Fibroblast of lung (primary cell): ENCODE measurements at places on chromosomes 6 and 20. TPM values are rescaled to one million over a fixed set of nuclear protein-coding genes. Genes with fewer than 3 reads are reported as not detected.

Gene PFDN4
- 86.7 and 148 TPM in 2 replicates for total RNA-seq

Gene PPP1R11
- total RNA-seq: 13.9 and 16.8 TPM in 2 replicates

Gene ULBP1
- total RNA-seq: 0.26 and 0.83 TPM in 2 replicates

Gene TSHZ2
- 2.6 and 5.4 TPM in 2 replicates for total RNA-seq

Gene STK35
- total RNA-seq: 11.6 and 14.4 TPM in 2 replicates

Gene COL9A1
- total RNA-seq: not detected in 2 replicates

Gene LPA
- not detected in 2 replicates for total RNA-seq

Gene ECT2L
- under 0.01 and 0.17 TPM in 2 replicates for total RNA-seq

Gene C6orf163
- 1.8 and 2.8 TPM in 2 replicates for total RNA-seq

Gene NKX2-4
- not detected in 2 replicates for total RNA-seq

Gene LY6G5C
- total RNA-seq: 0.51 and 0.83 TPM in 2 replicates

Gene SUMO4
- 1.0 and 2.1 TPM in 2 replicates for total RNA-seq

Gene DOK5
- 16.9 and 19.2 TPM in 2 replicates for total RNA-seq

- DNase-seq: no peak
- no peaks in the 10 kb centered on the region for H3K27me3 ChIP-seq
- H3K4me3 ChIP-seq: no peak overlapping the region
- no peak overlapping the region for H3K27ac ChIP-seq
- H3K36me3 ChIP-seq: no peaks in the 10 kb centered on the region
Measured at GRCh38 chr20:7882076-7882475, 58.2 kb downstream of the HAO1 start.

- no peak overlapping the region for H3K27ac ChIP-seq
- no peaks in the 10 kb centered on the region for H3K27me3 ChIP-seq
- no peaks in the 10 kb centered on the region for H3K36me3 ChIP-seq
- no peak for DNase-seq
- no peak overlapping the region for H3K4me3 ChIP-seq
Measured at GRCh38 chr20:48615871-48616270, 211.9 kb downstream of the PREX1 start.

GRCh38 chr6:35034411-35035191, 106.5 kb downstream of the TCP11 start:
- H3K4me3 ChIP-seq: no peak overlapping the region
- H3K27ac ChIP-seq: no peak overlapping the region
- no peaks in the 10 kb centered on the region for H3K4me1 ChIP-seq
- H3K27me3 ChIP-seq: no peaks in the 10 kb centered on the region
- H3K36me3 ChIP-seq: no peaks in the 10 kb centered on the region

DNA sequence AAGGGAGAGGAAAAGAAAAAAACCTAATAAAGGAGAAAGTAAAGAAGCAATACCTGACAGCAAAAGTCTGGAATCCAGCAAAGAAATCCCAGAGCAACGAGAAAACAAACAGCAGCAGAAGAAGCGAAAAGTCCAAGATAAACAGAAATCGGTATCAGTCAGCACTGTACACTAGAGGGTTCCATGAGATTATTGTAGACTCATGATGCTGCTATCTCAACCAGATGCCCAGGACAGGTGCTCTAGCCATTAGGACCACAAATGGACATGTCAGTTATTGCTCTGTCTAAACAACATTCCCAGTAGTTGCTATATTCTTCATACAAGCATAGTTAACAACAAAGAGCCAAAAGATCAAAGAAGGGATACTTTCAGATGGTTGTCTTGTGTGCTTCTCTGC, 70.8 kb upstream of the RNF146 start:
- no peaks in the 10 kb centered on the region for H3K27me3 ChIP-seq
- H3K4me3 ChIP-seq: no peak overlapping the region
- no peak overlapping the region for H3K27ac ChIP-seq
- no peak for DNase-seq
- H3K4me1 ChIP-seq: peaks cover 2% of the 10 kb centered on the region

GRCh38 chr20:1577906-1578305, 20.4 kb upstream of the SIRPD start:
- no peaks in the 10 kb centered on the region for H3K36me3 ChIP-seq
- no peaks in the 10 kb centered on the region for H3K27me3 ChIP-seq
- no peak for DNase-seq
- H3K4me1 ChIP-seq: no peaks in the 10 kb centered on the region

- no peaks in the 10 kb centered on the region for H3K4me1 ChIP-seq
- H3K4me3 ChIP-seq: no peak overlapping the region
- no peaks in the 10 kb centered on the region for H3K36me3 ChIP-seq
- no peak for DNase-seq
- no peak overlapping the region for H3K27ac ChIP-seq
Measured at GRCh38 chr20:19566226-19566945, 191.7 kb upstream of the RIN2 start.

DNA sequence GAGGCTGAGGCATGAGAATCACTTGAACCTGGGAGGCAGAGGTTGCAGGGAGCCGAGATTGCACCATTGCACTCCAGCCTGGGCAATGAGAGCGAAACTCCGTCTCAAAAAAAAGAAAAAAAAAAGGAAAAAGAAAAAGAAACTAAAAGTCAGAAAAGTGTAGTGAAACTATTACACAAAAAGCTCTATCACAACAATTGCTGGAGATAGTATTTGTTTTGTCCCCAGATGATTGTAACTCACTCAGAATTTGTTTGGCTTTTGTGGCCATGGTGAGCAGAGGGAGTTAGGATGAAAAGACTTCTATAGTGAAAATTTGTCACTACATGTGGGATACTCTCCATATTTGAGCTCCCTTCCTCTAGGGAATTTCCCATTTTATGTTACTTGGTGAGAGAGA, 5.2 kb upstream of the GOPC start:
- H3K36me3 ChIP-seq: no peaks in the 10 kb centered on the region
- H3K4me3 ChIP-seq: no peak overlapping the region
- no peak overlapping the region for H3K27ac ChIP-seq
- H3K4me1 ChIP-seq: no peaks in the 10 kb centered on the region
- no peak for DNase-seq

- no peak overlapping the region for H3K27ac ChIP-seq
- no peaks in the 10 kb centered on the region for H3K27me3 ChIP-seq
- H3K4me3 ChIP-seq: no peak overlapping the region
- H3K4me1 ChIP-seq: no peaks in the 10 kb centered on the region
Measured at GRCh38 chr6:158905277-158905676, 86.1 kb upstream of the EZR start.

- no peak overlapping the region for H3K4me3 ChIP-seq
- no peaks in the 10 kb centered on the region for H3K27me3 ChIP-seq
- no peak for DNase-seq
Measured at GRCh38 chr6:139800837-139801236, 426.4 kb upstream of the CITED2 start.

DNA sequence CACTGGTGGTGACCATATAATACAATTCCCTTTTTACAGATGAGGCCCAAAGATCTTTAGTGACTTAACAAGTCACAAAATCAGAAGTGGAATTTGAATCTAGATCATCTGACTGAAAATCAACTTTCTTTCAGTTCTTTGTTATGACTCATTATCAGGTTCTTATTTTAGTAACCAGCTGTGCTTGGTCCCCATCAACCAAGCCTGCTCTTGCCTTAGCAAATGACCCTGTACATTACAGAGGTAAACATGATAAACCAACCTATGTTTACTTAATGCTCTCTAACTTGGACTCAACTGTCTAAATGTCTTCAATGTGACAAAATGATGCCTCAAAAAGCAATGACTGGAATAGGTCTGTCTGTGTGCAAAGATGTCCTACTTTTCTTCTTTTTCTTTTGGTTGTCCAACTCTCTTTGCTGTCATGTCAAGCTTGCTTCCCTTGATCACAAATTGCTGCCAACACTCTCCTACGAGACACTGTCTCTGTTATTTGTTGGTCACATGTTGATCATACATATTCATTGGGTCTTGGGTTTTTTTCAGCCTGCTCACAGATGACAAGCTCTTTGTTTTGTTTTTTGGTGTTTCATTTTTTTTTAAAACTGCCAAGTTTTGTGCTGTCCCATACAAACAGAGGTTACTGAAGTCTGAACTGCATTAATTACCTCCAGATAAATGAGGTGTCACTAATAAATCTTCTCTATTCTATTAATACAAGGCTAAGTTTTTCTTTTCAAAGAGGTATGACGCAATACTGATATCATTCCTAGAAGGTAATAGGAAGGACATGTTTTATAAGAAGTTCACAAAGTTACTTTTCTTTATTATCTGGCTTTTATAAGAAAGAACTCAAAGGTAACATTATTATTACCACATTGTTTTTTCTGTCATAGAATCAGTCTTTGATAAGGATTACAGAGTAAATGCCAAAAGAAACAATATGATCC, 62.2 kb upstream of the PLN start:
- H3K27ac ChIP-seq: no peak overlapping the region
- peaks cover 5% of the 10 kb centered on the region for H3K4me1 ChIP-seq
- H3K4me3 ChIP-seq: no peak overlapping the region
- peak; percentile 30 for DNase-seq

DNA sequence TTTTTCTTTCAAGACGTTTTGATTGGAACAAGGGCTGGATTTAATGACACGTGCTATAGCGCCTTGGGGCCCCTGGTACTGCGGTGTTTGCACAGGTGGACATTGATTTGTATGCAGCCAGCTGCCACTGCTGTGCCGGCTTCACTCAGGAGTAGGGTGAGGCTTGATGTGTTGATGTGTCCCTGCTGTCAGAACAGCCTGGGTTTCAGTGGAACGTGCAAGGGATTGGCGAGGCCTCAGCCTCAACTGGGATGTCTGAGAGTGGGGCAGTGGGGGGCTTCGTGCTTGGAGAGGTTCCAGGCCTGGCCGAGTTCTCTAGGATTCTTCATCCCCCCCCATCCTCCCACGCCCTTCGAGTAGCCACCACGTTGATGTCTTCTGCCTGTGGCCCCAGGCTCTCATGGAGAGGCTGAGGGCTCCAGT, 23.0 kb downstream of the PYGB start:
- peaks cover 17% of the 10 kb centered on the region for H3K36me3 ChIP-seq
- H3K4me3 ChIP-seq: no peak overlapping the region
- no peak overlapping the region for H3K27ac ChIP-seq
- no peak for DNase-seq
- H3K27me3 ChIP-seq: no peaks in the 10 kb centered on the region

DNA sequence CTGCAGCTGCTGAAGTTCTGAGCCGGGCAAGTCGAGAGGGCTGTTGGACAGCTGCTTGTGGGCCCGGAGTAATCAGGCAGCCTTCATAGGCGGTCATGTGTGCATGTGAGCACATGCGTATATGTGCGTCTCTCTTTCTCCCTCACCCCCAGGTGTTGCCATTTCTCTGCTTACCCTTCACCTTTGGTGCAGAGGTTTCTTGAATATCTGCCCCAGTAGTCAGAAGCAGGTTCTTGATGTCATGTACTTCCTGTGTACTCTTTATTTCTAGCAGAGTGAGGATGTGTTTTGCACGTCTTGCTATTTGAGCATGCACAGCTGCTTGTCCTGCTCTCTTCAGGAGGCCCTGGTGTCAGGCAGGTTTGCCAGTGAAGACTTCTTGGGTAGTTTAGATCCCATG, 21.2 kb upstream of the MAPK13 start:
- peaks cover 14% of the 10 kb centered on the region for H3K36me3 ChIP-seq
- no peak overlapping the region for H3K4me3 ChIP-seq
- no peak overlapping the region for H3K27ac ChIP-seq

- DNase-seq: peak; percentile 75
- no peaks in the 10 kb centered on the region for H3K36me3 ChIP-seq
- no peak overlapping the region for H3K27ac ChIP-seq
- H3K27me3 ChIP-seq: no peaks in the 10 kb centered on the region
- no peaks in the 10 kb centered on the region for H3K4me1 ChIP-seq
- H3K4me3 ChIP-seq: no peak overlapping the region
Measured at GRCh38 chr6:165439928-165440554, 130.6 kb upstream of the C6orf118 start.

- H3K36me3 ChIP-seq: no peaks in the 10 kb centered on the region
- H3K4me3 ChIP-seq: no peak overlapping the region
- DNase-seq: peak; percentile 99
- peak overlapping the region; percentile 92 for H3K27ac ChIP-seq
- H3K4me1 ChIP-seq: peaks cover 25% of the 10 kb centered on the region
- no peaks in the 10 kb centered on the region for H3K27me3 ChIP-seq
Measured at GRCh38 chr6:169162752-169163407, 90.8 kb downstream of the THBS2 start.

DNA sequence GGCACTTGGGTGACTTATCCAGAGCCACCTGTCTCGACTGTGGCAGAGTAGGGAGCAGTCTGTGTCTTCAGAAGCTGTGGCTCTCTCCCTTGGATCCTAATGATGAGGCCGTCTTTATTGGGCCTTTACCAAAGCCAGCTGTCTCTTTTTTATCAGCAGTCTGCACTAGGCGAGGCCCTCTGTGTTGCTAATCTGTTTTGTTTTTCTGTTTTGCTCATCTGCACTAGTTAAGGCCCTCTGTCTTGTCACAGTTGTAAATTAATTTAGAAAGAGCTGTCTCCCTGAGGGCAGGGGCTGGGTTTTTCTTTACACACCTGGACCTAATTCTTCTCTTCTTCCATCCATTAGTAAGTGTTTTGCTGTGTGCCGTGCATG, 45.0 kb downstream of the CDS2 start:
- H3K36me3 ChIP-seq: peaks cover 3% of the 10 kb centered on the region
- peaks cover 6% of the 10 kb centered on the region for H3K4me1 ChIP-seq
- H3K27me3 ChIP-seq: no peaks in the 10 kb centered on the region
- DNase-seq: no peak
- no peak overlapping the region for H3K4me3 ChIP-seq
- no peak overlapping the region for H3K27ac ChIP-seq

DNA sequence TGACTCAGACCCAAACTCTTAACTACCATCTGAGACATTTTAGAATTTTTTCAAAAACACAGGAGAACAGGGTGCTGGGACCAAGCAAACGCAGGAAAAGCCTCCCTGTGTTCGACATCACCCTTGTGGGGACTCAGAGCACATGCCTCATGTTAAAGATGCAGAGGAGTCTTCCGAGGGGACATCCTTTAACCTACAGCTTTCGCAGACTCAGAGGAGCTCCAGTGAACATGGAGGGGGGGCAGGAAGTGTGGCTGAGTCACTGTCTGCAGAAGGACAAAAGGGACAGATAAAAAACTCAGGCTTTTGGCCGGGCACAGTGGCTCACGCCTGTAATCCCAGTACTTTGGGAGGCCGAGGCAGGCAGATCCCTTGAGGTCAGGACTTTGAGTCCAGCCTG, 15.1 kb downstream of the BMP7 start:
- H3K4me1 ChIP-seq: no peaks in the 10 kb centered on the region
- H3K27me3 ChIP-seq: no peaks in the 10 kb centered on the region
- H3K27ac ChIP-seq: no peak overlapping the region
- H3K4me3 ChIP-seq: no peak overlapping the region
- H3K36me3 ChIP-seq: no peaks in the 10 kb centered on the region

DNA sequence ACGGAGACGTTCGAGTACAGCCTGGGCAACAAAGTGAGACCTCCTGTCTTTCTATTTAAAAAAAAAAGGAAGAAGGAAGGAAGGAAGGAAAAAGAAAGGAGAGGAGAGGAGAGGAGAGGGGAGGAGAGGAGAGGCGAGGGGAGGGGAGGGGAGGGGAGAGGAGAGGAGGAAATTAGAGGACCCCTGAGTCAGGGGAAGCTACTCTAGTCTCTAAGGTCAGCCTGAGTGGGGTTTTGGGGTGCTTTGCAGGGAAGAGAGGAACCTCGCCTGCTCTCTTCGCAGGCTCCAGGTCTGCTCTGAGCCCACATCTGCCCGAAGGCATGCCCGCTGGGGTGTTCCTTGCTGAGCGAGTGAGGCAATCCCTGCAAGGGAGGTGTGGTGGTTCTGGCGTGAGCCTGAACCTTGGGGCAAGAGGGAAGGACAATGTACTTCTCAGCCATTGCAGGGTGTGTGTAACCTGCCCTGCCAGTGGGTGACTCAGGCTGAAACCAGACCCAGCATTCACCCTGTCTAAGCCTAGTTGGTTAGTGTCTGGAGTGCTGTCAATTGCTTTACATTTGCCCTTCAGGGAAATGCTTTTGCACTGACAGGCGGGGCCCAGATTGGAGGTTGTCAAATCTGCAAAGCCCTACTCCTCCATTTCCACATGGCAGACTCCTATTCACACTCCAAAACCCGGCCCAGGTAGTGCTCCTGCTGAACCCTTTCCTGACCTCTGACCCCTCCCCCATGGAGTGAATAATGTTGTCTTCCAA, 15.3 kb upstream of the MMP9 start:
- peaks cover 3% of the 10 kb centered on the region for H3K27me3 ChIP-seq
- H3K4me1 ChIP-seq: no peaks in the 10 kb centered on the region
- DNase-seq: peak; percentile 29
- no peak overlapping the region for H3K4me3 ChIP-seq
- H3K27ac ChIP-seq: no peak overlapping the region
